Stimulated activated CD8-positive, alpha-beta memory T cell treated with anti-CD3 and anti-CD28 coated beads, Interleukin-15, amount 100 ng/mL, for 4 hours (primary cell): ENCODE measurements at places on chromosomes 12 and 14.

GRCh38 chr14:77498984-77499527, 440 bp upstream of the ISM2 start:
- no peak for DNase-seq

- DNase-seq = no peak
Measured at GRCh38 chr12:110421701-110422100, 18.2 kb upstream of the ANAPC7 start.

DNA sequence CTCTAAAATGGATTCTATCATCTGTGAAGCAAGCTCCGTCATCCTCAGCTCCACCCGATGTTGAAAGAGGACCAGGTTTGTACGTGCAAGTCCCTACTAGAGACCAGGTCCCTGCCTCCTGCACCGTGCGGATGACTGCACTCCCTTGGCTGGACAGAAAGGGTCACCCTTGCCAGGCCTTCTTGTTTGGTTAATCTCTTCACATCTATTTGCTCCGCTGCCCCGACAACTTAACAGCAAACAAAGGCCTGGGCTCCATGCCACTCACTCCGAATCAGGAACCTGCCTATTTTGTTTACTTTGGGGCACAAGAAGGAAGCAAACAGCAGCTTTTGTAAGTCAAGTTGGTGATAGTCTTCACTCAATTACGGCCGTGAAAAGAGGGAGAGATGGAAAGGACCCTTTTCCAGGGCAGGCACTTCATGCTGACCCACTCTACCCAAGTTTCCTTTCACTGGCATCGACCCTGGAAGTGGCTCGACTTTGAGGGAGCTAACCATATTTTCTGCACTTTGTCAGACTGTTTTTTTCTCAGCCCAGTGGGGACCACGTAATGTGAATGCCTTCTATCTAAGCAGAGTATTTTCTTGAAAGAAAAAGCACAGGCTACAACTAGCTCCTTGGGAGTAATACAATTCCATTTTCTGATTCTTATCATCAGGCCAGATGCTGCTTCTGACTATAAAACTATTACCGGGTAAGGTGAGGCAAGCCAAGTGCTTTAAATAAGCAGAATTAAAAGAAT, 202.6 kb downstream of the FOXN3 start:
- DNase-seq = no peak

- no peak for DNase-seq
Measured at GRCh38 chr14:64401949-64402348, 13.8 kb downstream of the MTHFD1 start.

- DNase-seq = no peak
Measured at GRCh38 chr12:130424858-130425697, 87.4 kb downstream of the PIWIL1 start.

DNA sequence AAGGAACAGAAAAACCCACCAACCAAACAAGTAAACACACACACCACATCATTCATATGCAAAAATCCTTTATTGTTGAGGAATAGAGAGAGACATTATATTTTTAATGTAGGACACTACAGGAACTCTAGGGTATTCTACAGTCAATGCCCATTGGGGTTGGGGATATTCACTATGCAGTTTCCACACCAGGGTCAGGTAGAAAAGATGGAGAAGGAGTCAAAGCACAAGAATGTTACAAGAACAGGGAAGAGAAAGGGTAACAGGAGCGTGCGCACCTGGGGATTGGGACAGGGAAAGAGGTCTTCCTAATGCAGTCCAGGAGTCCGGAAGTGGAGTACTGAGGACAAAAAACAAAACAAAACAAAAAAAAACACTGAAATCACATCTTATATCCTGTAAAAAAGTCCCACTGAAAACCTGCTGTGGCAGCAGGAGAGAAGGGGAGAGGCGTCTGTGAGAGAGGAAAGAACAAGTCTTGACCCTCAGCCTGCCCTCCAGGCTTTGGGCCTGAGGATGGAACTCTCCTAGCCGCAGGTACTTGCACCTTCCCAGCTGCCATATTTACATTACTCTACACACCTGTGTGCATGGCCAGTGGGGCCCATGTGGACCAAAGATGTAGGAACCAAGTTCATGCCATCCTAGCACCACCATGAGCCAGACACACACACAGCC, 3.7 kb upstream of the ZBTB39 start:
- no peak for DNase-seq

- no peak for DNase-seq
Measured at GRCh38 chr14:79598339-79598738, 613.0 kb downstream of the DIO2 start.
